ENCODE measurements at places on chromosomes 2 and 18.

- no peak for DNase-seq
Measured at GRCh38 chr18:8536922-8537321, 72.3 kb upstream of the RAB12 start.

DNA sequence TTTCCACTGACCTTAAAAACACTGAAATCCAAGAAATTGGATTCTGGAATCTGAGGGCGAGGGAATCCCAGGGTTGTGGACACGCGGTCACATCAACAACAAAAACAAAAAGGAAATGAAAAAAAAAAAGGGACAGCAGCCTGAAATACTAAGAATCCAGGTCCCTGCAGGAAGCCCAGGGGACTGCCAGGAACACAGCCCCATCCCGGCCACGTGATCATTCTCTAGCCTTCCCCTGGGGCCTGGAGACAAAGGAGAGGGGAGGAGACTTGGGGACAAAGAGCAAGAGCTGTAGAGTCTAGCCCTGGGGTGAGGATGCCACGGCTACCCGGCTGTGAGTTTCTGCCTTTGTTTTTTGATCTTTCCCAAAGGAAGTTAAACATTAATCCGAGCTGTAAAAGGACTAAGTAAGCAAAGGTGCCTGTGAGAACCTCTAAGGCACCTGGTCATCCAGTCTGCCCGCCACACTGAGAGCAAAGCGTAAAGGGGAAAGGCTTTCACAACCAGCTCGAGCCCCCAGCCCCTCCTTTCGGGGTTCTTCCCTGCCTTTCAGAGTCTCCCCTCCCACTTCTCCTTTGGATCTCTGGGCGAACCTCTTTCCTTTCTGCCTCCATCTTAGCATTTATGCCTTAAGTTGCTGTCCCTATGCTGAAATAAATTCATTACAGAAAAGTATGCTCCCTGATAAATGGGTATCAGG lies 57.9 kb upstream of the MSH2 start:
- peak; percentile 94 for DNase-seq

DNA sequence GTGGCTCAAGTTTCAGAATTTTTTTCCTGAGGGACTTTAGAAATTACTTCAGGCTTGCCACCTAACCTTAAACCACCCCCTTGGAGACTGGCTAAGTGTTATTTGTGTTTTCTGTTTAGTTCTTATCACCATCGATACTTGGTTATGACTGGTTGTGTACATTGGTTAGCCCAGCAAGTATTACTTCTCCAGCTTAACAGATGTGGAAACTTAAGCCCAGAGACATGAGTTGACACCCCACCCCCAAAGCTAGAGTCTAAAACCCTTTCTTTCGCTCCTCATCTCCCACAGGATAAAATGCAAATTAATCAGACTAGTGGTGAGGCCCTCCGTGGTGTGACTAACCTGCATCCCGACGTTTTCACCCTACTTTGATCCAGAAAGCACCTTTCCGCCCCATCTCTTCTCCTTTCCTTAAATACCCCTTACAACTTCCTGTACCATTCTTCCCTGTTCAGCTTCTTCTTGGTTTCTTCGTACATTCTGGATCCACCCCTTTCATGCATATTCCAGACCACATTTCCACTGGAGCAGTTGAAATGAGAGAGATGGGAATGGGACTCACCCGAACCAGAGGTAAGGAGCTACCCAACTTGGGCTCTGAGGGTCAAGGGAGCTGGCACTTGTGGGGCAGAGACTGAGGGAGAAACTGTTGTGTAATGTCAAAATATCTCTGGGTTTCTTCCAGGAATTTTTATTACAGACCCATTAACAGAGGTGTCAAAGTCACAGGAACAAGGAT lies 819 bp upstream of the MAP3K2 start:
- DNase-seq: no peak

- DNase-seq: no peak
Measured at GRCh38 chr2:232971744-232972143, 41.3 kb downstream of the NGEF start.

GRCh38 chr18:395456-396250 lies 104.8 kb downstream of the COLEC12 start:
- no peak for DNase-seq

- no peak for DNase-seq
Measured at GRCh38 chr2:951224-952006, 766 bp downstream of the SNTG2 start.

DNA sequence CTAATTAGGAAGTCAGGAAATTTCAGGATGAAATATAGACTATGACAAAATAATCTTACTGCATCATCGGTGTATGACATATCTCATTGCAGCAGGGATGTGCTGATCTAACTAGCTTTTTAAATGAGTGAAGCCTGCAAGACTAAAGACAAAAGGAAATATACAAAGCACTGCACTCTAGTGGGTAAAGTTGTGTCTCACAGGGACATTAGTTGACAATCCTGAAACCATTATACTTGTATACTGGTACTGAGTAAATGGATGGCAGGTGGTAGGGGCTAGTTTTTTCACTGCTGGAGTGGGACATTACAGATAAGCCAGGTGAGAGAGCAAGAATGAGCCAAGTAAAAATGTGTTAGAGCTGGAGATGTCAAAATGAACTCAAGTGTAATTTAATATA lies 317.5 kb upstream of the RAB6C start:
- no peak for DNase-seq

- DNase-seq: no peak
Measured at GRCh38 chr2:230205034-230205433, 14.8 kb downstream of the SP110 start.

- no peak for DNase-seq
Measured at GRCh38 chr2:229170171-229170570, 100.9 kb downstream of the PID1 start.

GRCh38 chr2:128667391-128667790 lies 348.7 kb upstream of the HS6ST1 start:
- no peak for DNase-seq

DNA sequence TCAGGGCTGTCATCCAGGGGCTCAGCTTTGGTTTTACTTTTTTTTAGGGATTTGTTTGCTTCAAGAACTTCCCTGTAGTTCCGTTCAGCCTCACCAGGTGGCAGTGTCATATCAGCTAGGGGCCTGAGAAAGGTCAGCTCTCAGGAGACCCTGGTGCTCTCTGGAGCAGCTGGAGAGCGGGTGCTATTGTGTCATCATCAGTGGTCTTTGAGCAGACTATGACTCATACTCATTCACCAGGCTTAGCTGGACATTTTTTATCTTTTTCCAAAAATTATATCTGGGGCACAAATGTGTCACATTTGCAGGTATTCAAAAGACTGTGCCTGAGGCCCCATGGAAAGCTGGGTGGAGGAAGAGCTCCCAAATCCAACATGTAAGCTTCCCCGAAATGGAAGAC lies 24.4 kb downstream of the ZNF892 start:
- DNase-seq: peak; percentile 72

- DNase-seq: no peak
Measured at GRCh38 chr2:240624950-240625621, at the start of gene GPR35. Gene GPR35, plus strand, starts transcription at chr2:240625480. Its CDS starts 4,473 bp downstream, at chr2:240629953.

GRCh38 chr2:177772529-177772928 lies 300.0 kb downstream of the PDE11A start:
- no peak for DNase-seq

DNA sequence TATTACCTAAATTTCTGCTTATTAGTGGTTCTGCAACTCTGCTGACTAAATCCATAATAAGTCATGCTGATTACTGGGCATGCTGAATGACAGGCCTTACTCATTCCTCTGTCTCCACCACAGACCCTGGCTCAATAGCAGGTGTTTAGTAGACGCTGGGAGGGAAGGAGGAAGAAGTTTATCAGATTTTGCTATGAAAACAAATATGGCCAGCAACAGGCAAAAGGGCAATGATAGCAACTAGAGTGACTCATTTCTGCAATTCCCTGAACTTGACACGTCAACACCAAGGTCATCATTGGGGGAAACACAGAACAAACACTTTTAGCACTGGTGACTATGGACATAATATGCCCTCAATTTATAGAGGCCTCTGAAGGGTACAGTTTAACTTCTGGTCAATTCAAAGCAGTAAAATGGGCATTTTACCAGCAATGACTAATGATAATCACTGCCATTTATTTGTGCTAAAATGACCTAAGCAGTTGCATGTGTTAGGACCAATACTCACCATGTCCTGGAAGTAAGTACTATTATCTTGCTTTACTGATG lies 35.2 kb downstream of the TMEM163 start:
- DNase-seq: no peak

DNA sequence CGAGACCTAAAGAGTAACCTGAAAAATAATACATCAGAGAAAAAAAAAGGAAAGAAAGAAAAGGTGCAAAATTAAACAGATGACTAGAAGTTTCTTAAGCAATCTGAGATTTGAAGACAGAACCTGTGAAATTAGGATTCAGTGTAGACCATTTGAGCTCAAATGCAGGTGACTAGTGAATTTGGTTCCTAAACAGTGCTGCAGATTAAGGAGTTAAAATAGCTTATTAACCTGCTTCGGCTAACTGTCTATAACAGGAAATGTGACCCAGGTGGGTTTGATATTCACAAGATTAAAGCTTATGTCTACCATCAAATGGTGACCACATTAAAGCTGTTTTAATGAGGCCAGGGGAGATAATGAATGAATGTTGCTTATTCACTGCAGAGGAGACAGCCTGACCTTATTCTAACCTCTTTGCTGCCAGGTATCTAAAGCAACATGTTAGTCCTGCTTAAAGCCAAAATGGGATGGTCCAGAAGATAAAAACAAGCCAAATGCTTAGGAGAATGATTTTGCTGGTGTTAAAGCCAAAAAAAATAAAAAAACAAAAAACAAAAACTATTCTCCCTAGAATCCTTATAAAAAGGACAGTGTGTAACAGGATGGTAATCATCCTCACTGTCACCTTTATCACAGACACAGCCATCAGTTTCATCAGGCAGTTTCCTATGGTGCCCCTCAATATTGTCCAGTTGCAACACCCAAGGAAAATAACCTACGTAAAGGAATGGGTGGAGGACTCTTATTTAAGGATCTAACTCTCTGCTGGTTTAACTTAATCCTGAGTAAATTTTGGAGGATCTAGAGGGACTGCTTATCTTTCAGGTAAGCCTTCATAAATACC lies 769.0 kb upstream of the ZEB2 start:
- no peak for DNase-seq

- no peak for DNase-seq
Measured at GRCh38 chr2:210286123-210286680, 28.8 kb downstream of the MYL1 start.

DNA sequence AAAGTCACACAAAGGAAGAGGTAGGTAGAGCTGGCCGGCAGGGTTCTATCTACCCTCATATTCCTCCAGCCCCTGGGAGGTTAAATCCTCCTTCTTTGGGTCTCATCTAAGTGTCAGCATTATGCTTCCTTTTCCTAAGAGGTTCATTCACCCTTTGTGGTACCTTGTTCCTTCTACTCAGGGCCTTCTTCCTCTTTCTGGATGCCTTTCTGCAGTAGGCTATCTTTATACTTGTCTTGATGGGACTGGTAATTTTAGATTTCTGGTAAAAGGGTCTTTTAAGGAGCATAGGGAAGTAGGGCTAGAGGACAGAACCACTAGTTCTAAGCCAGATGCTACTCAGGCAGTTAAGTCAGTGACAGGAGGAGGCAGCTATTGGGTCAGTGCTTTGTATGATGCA lies 13.7 kb upstream of the TNP1 start:
- peak; percentile 19 for DNase-seq

- no peak for DNase-seq
Measured at GRCh38 chr2:240728361-240728760, 36.7 kb downstream of the AQP12A start.

- DNase-seq: no peak
Measured at GRCh38 chr18:2907550-2908135, 60.8 kb downstream of the EMILIN2 start.

- DNase-seq: no peak
Measured at GRCh38 chr18:33585431-33585775, 7.4 kb downstream of the ASXL3 start.

DNA sequence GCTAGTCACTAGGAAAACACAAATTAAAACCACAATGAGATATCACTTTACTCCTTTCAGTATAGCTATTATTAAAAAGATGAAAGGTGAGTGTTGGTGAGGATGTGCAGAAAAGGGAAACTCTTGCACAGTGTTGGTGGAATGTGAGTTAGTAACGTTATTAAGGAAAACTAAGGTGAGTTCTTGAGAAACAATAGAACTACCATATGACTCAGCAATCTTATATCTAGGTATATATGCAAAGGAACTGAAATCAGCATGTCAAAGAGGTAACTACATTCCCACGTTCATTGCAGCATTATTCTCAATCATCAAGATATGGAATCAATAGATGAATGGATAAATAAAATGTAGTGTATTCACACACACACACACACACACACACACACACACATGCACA lies 117.3 kb upstream of the HNMT start:
- DNase-seq: no peak

DNA sequence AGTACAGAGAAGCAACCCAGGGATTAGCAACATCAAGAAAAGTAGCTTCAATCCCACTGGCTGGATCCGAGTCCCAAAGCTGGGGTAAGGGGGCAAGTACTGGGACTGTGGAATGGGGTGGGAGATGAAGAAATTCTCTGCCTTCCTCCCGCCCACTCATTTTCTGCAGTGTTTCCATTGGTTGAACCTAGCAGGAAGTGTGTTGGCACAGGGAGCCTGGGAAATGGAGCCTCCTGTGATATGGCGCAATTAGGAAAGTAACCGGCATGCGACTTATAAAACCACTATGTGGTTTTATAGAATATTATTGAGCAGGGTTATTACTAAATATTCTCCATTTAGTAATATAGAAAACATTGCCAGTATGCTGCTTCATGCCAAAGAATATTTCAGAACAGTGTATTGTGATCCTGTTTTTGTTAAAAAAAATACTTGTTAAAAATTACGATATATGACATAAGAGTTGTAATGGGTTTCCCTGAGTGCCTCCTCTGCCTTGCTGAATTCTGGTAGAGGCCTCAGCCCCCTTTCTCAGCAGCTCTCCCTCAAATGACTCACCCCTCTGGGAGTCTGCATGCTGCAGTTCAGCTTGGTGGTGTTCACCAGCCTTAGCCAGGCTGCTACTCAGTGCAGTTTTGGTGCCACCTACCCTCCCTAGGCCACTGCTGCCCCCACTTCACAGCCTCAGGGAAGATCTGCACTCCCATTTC lies 60.5 kb downstream of the HK2 start:
- no peak for DNase-seq

- no peak for DNase-seq
Measured at GRCh38 chr2:160608599-160608998, 115.0 kb upstream of the RBMS1 start.

GRCh38 chr2:55811048-55811447 lies 112.5 kb downstream of the EFEMP1 start:
- DNase-seq: no peak

DNA sequence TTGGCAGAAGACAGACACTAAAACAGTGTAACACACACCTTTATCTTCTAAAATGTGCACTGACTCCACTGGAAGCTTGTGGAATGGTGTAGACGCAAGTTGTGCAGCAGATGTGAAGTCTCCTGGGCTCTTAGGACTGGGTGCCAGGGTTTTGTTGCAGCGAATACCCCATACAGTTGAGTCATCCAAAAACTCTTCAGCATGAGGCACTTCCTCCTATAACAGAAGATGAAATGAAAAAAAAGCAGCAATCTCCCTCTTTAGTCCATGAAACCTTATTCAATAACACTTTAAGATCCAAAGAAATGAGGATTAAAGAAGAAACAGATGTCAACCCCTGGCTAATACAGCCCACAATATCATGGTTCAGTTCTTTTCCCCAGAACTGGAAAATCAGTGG lies 22.2 kb downstream of the BUB1 start:
- DNase-seq: no peak

GRCh38 chr2:70854411-70854810 lies 18.8 kb upstream of the CD207 start:
- no peak for DNase-seq

- no peak for DNase-seq
Measured at GRCh38 chr2:32011485-32011960, 715 bp upstream of the MEMO1 start.
